ENCODE measurements at places on chromosomes 3 and 15.

GRCh38 chr3:128128251-128128650, 4.6 kb upstream of the RUVBL1 start:
- DNase-seq, result no peak

GRCh38 chr3:124156866-124157712, 165.2 kb upstream of the ROPN1 start:
- no peak for DNase-seq

DNA sequence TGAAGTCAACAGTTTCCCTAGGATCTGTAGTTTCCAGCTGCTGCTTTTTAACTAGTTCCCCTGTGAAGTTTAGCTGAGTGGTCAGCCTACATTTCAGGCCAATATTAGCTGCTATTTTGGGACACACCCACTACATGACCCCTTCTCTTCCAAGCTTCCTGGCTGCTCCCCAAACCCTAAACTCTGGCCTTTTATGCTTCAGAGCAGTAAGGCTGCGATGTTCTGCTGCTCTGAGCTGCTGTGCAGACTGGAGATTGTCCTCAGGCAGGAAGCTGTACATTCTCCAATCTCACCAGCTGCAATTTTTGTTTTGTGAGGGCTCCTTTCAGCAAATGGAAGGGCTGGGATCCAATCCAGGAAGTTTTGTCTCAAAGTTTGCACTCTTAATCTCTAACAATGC, 48.0 kb upstream of the WDR72 start:
- no peak for DNase-seq

GRCh38 chr3:99873269-99874102, 55.8 kb downstream of the CMSS1 start:
- DNase-seq, result no peak

GRCh38 chr3:148943506-148944205, 47.7 kb upstream of the GYG1 start:
- DNase-seq, result no peak

DNA sequence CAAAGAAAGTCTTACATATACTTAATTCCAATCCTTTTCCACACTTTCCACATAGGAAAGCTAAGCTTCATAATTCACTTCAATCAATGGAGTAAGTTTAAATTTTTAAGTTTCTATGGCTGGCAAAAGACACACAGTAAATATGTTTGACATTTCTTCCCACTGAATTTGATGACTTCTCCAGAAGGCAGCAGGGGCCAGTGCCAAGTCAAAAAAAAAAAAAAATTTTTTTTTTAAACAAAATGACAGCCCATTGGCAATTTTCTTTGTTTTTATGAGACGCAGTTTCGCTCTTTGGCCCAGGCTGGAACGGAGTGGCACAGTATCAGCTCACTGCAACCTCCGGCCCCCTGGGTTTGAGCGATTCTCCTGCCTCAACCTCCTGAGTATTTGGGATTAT, 28.7 kb downstream of the ATP13A3 start:
- DNase-seq, result no peak

DNA sequence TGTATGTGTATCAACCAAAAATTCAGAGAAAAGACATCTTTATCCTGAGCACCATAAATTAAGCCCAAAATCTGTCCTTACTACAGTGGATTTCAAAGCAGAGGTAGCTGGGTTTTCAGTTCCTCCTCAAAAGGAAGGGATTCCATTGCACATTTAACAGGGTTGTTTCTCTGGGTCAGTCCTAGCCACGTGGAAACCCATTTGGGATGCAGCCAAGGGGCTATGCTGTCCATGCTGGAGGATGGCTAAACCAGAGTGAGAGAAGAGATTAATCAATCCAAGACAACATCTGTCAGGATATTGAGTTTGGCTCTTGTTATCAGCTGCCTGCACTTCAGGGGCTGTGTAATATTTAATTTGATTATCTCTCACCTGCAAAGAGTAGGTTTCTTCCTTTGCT, 28.1 kb downstream of the LSAMP start:
- no peak for DNase-seq

- DNase-seq, result no peak
Observed at GRCh38 chr15:94206463-94207167, 24.7 kb upstream of the MCTP2 start.

- no peak for DNase-seq
Observed at GRCh38 chr15:98914626-98915025, 93.0 kb downstream of the PGPEP1L start.

DNA sequence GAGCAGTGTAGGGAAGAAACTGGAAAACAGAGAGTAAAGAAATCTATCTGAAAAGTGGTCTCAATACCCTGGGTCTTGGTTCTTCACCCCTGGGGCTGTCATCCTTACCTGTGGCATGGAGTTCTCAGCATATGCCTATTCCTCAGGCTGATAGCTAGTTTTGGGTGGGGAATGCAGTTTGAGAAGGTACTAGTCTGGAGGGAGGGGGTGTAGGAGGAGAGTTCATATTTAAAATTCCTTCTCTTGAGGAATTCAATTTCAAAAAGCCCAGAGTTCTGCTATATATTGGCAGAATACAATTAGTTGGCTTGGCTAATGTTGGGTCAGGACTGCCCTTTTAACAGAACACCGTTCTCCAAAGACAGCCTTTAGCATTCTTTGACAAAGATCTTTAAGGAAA, 82.9 kb upstream of the NPHP3 start:
- no peak for DNase-seq

DNA sequence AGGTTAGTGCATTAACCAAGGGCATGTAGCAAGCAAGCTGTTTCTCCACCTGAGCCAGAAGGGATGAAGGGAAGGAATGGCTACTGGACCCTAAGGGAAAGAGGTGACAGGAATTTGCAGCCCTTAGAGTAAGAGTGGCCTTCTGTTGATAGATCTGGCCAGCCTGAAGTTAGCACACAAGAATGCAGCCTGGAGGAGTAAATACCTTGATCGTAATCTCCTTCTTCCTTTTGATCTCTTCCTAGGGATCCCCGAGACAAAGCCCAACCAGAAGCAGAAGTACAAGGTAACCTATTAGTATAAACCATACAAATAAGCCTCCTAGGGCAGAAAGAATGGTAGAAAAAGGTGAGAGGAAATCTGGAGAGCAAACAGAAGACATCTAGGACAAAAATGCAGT, 134.6 kb downstream of the ATP8B4 start:
- no peak for DNase-seq

Data from stimulated activated CD8-positive, alpha-beta memory T cell treated with anti-CD3 and anti-CD28 coated beads, Interleukin-7, amount 100 ng/mL, for 24 hours (primary cell).